ENCODE measurements at places on chromosomes 12 and 14.

DNA sequence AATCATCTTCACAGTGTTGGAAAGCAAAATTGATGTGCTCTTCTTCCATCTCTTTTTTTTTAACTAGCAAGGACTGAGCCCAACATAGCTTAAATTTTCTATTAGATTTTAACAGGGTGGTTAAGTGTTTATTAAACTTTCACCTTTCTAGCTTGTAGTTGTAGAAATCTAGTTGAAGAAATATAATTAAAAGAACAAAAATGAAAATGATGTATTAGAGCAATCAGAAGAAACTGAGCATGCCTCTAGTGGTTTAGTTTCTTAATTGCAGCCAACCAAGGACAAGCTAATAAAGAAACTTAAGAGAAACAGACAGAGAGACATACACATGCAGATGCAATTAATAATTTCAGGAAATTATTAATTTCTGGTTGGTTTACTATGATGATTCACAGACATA, 673.0 kb upstream of the LMO3 start:
- DNase-seq: peak; percentile 47

DNA sequence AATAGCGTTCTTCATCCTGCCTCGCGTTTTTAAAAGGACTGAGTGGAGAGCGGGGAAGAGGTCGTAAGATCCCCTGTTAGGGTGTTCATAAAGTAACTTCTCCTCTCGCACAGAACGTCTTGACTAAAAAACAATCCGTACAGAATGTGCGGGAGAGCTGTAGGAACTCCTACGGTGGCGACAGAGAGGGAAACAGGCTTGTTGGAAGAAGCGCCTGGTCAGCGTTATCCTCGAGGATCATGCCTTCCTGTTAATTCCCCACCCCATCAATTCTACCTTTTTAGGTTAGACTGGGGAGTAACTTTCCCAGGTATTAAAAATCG, 399 bp upstream of the WASHC4 start:
- no peak for DNase-seq

- DNase-seq: peak; percentile 80
Observed at GRCh38 chr12:62466018-62466593, 520 bp upstream of the MON2 start.

GRCh38 chr14:98244162-98244948, 1027.6 kb downstream of the BCL11B start:
- DNase-seq: no peak
